T-helper 9 cell (primary cell): ENCODE measurements at places on chromosomes 6 and 20.

DNA sequence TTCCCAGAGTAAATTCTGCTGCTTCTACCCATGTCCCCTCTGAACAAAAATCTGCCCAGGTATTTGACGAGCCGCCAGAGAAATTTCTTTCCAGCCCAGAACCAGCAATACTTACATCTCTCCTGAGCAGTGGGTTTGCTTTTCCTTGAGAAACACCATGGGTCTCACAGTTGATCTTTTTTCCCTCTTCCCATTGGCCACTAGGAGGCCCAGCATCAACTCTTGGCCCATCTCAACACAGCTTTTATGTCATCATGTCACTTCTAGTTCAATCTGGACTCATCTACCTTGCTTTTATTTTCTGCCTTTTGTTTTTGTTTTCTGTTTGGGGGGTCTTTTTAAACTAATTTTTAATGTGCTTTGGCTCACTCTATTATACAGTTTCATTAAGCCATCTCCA lies 18.8 kb downstream of the MAFB start:
- no peak for DNase-seq

- no peak for DNase-seq
Observed at GRCh38 chr6:150719099-150719766, 119.5 kb downstream of the PLEKHG1 start.

- DNase-seq = no peak
Observed at GRCh38 chr6:113674075-113674474, 183.1 kb upstream of the MARCKS start.

GRCh38 chr6:107386340-107386739 lies 73.0 kb downstream of the PDSS2 start:
- no peak for DNase-seq

DNA sequence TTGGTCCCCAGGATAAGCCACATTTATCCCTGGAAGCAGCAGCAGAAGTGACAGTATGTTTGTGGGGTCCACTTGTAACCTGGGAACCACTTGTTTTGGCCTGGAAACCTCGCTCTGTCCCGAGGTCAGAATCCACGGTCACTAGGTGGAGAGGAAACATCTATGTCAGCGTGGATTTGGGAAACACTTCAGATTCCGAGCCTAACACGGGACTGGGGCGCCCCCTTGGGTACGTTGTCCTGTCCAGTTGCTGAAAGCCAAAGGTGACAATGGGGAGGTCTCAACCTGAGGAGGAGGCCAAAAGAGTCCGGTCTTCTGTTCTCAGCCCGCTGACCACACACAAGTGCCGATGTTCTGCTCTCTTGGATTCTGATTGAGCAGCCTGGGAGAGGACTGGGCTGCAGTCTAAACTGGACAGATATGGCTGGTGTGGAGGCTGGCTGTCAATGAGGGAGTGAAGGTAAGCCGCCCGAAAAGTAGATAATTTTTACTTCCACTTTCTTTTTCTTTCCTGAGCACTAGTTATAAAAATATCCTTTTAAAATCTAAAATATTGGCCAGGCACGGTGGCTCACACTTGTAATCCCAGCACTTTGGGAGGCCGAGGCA lies 4.9 kb upstream of the ZFP57 start:
- DNase-seq = no peak

GRCh38 chr6:80250391-80250997 lies 144.0 kb downstream of the BCKDHB start:
- DNase-seq = no peak

DNA sequence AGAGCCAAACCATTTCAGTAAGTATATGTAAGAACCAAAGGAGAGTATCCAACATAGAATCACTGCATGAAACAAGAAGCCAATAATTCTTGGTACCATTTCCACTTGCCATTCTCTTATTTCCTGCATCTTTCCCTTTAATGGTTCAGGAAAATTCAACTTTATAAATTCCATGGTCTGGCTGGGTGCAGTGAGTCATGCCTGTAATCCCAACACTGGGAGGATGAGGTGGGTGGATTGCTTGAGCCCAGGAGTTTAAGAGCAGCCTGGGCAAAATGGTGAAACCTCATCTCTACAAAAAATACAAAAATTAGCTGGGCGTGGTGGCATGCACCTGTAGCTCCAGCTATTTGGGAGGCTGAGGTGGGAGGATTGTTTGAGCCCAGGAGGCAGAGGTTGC lies 21.2 kb downstream of the NHLRC1 start:
- DNase-seq = no peak

DNA sequence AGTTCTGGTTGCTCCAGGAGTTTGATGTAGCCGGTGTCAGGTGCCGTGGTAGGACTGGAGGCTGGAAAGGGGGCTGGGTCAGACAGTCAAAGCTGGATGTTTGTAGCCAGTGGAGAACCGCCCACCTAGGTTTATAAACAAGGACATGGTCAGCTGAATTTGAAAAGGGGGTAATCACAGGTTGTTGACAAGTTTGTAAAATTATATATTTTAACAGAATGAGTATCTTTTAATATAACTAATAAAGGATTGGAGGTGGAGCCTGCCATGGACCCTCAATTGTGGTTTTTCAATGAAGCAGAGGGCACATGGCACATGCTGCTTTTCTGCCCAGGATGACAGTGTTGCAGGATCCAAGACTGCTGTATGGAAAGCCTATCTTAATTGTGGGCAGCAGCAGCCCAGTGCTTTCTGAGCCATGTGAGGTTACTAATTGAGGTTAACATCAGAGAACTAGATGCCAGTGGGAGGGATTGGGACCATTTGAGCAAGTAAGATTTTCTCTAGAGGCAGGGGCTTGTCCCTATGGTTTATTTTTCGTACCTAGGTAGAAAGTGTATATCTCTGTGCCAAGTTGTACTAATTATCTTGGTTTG lies 9.7 kb downstream of the HECA start:
- DNase-seq = no peak

GRCh38 chr6:52416629-52417151 lies 3.5 kb upstream of the EFHC1 start:
- no peak for DNase-seq

- no peak for DNase-seq
Observed at GRCh38 chr6:166927935-166928643, 28.3 kb downstream of the RNASET2 start.

DNA sequence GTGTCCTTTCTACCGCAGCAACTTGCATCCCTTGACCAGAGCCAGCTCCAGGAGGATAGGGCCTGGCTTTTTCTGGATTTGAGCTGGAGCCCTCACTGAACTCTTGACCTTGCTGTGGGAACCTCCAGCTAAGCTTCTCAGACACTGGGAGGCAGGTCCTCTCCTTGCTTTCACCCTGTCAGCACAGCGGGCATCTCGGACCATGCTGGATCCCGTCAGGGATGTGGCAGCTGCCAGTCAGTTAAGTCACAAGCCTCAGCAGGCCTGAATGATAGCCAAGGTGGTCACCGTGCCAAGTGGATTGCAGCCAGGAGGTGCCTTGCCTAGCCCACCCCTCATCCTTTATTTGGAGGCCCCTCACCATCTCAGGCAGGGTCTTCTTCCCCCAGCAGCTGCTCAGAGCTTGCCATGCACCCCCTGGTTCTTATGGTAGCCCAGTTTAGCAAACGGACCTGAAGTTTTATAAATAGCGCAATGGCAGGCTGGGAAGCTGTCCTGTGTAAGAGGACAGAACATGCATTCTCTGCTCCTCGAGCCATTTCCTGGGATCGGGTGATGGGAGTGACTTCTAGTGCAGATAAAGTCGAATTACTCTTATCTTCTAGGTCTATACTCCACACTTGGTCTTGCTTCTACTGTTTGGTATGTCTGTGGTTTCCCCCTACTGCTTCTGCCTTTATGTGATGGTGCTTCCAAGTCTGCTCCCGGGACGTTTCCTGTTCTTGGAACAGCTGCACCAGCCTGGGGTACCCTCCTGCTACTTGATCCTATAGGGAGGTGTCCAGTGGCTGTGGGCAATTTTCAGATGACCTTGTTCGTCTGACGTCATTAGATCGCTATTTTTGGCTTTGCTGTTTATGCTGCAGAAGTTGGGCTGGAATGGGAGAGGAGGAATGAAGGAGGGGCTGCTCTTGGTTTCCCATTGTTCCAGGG lies 7.1 kb upstream of the MYLK2 start:
- no peak for DNase-seq

DNA sequence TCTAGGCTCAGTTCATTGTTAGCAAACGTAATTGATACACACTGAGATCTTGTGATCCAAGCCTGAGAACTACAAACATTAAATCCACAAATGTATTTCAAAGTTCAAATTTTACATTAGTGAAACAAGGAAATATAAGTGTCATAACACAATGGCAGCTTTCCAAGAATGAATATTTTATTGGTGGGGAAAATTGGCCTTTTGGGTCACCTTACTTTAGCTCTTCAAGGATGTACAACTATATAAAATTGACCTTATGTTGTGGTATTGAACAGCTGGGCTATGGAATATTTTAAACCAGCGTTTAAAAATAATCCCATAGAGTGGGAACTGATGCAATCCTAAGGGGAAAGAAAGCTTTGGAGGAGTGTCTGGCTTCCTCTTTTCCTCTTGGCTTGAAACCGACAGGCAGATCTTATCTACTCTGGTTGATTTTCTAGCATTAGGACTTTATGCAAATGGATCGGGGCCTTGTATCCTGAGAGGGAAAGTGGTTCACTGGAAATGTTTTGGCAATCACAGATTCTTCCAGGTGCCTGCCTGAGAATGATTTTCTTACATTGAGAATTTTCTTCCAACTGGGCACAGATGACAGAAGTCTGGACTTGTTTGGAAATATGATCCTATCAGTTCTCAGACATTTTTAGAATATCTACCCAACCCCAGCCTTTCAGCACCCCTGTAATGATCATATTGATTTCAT lies 184.8 kb upstream of the ECI2 start:
- no peak for DNase-seq

- DNase-seq = no peak
Observed at GRCh38 chr6:31152781-31153180, 4.8 kb downstream of the CCHCR1 start.

- no peak for DNase-seq
Observed at GRCh38 chr6:135240711-135241110, 59.6 kb downstream of the MYB start.

DNA sequence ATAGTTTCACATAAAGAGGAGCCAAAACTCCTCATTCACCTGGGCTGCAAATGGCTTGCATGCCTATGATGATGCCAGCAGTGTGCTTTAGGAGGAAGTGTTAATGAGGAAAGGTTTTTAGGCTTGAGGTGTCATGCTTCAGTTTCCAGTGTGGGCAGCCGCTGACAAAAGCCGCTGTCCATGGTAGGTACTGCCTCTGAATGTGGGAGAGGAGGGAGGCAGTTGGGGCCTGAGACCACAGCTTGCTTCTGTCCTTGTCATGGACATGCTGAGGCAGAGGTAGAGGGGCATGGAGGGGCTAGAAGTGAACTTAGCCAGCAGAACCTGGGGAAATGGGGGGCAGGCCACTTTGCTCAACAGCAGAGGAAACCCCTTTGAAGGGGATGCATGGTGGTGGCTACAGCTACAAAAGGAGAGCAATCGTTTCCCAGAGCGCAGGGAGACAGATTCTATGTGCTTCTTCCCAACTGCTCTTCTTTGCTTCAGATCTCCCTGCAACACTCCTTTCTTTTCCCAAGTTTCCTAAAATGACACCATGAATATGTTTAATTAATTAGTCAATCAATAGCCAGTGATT lies 372.1 kb upstream of the CNR1 start:
- no peak for DNase-seq

DNA sequence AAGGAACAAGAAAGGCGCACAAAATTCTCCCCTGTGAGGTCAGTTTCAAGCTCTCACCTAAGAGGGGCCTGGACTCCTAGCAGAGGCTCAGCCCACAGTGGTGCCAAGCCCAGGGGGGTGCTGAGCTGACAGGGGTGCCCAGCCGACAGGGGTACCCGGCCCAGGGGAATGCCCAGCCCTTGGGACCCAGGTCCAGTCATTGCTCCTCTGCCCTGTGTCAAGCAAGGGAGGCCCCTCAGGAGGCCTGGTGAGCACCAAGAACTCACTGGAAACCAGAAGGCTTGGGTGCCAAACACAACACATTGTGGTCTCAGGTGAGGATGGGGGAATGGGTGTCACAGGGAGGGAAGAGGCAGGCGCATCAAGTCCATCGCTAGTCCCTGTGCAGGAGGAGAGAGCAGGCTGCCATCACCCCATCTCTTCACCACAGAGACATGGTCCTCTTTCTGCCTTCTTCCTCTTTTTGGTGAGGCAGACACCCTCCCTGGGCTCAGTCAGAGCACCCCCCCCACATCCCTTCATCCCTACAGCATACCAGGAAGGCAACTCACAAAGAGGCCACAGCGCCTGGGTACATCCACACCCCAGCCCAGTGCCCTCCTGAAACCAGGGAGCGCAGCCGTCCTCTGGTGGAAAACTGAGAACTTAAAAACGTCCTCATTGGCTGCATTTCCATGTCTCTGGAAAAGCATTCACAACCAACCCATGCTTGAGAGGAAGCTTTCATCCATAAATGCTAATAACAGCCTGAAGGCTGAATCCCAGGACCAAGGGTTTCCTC lies 111.3 kb downstream of the BANF2 start:
- no peak for DNase-seq

DNA sequence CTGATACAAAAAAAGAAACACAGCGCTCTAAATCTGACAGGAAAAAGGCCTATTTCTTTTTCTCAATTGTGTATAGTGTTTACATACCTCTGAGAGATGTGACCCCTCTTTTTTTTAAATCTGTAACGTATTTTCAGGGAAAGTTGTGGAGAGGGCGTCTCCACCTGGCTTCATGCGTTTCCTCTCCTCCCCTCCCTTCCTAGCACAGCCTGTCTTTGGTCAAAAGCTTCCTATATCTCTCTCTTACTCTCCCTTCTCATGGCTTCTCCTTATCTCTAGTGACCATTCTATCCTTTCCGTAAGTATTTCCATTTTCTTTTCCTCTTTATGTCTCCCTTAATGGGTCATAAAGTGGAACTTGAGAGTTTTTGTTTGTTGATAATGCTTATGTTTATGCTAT lies 458.9 kb downstream of the HACE1 start:
- no peak for DNase-seq

- no peak for DNase-seq
Observed at GRCh38 chr20:42641886-42642285, 547.8 kb downstream of the PTPRT start.

GRCh38 chr6:149129371-149130077 lies 188.0 kb upstream of the TAB2 start:
- no peak for DNase-seq

DNA sequence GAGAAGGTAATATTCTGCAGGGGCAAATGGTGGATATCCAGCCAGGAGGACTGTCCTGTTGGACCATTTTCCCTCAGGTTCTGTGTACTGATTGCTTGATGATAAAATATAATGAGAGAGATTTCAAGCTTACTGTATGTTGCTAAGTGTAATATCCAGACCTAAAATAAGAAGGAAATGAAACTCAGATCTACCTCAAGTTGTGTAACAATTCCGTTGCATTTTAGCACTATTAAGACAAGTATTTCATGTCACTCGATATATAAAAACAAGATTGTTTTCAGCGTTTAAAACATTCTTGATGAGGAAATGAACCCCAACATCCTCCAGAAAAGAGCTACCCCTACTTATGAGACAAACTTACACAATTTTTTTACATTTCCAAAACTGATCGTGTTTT lies 57.2 kb downstream of the RGS17 start:
- DNase-seq = no peak

GRCh38 chr20:53399083-53399482 lies 194.6 kb downstream of the ZNF217 start:
- DNase-seq = no peak

GRCh38 chr6:55866128-55866527 lies 9.3 kb downstream of the BMP5 start:
- no peak for DNase-seq

- DNase-seq = no peak
Observed at GRCh38 chr6:9087470-9087869, 652.1 kb upstream of the SLC35B3 start.

GRCh38 chr20:38372806-38373205 lies 26.5 kb downstream of the LBP start:
- no peak for DNase-seq

- DNase-seq = no peak
Observed at GRCh38 chr20:10795286-10796026, 121.7 kb upstream of the JAG1 start.
